Cardiac muscle cell (in vitro differentiated cells and primary cell): ENCODE measurements at places on chromosomes 6 and 20. TPM values are rescaled to one million over a fixed set of nuclear protein-coding genes. Genes with fewer than 3 reads are reported as not detected.

GRCh38 chr6:35470663-35471120, 2.5 kb downstream of the RPL10A start:
- no peak overlapping the region for H3K4me3 ChIP-seq
- H3K4me1 ChIP-seq: peaks cover 16% of the 10 kb centered on the region
- H3K27me3 ChIP-seq: no peaks in the 10 kb centered on the region

GRCh38 chr6:155635416-155635815, 179.8 kb upstream of the NOX3 start:
- no peaks in the 10 kb centered on the region for H3K36me3 ChIP-seq
- no peak overlapping the region for H3K27ac ChIP-seq
- no peaks in the 10 kb centered on the region for H3K4me1 ChIP-seq
- no peaks in the 10 kb centered on the region for H3K27me3 ChIP-seq
- no peak for DNase-seq

- no peak for DNase-seq
- no peak overlapping the region for H3K27ac ChIP-seq
- H3K4me1 ChIP-seq: peaks cover 7% of the 10 kb centered on the region
- H3K4me3 ChIP-seq: no peak overlapping the region
- no peaks in the 10 kb centered on the region for H3K36me3 ChIP-seq
Measured at GRCh38 chr6:8855411-8855810, 420.1 kb upstream of the SLC35B3 start.

DNA sequence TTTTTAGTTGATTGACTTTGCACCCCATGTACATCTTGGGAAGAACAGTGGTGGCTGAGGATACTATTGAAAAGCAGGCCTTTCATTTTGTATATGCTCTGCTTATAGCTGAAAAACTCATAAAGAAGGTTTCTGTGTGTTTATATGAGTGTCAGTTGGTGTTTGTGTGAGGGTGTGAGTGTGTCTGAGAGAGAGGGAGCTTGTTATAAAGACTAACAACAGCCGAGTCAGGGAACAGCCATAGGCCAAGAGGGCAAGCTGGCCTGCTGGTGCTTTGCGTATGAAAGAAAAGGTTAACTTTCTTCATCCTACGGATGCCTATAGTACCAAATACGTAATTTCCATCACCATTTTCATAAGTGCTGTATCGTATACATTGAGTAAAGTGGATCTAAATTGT, 88.3 kb downstream of the MTHFD1L start:
- no peak for DNase-seq
- no peak overlapping the region for H3K27ac ChIP-seq
- H3K27me3 ChIP-seq: no peaks in the 10 kb centered on the region

- no peak for DNase-seq
- H3K4me1 ChIP-seq: no peaks in the 10 kb centered on the region
- no peaks in the 10 kb centered on the region for H3K27me3 ChIP-seq
- no peak overlapping the region for H3K27ac ChIP-seq
- no peaks in the 10 kb centered on the region for H3K36me3 ChIP-seq
Measured at GRCh38 chr6:120254651-120255050, 905.1 kb upstream of the MAN1A1 start.

DNA sequence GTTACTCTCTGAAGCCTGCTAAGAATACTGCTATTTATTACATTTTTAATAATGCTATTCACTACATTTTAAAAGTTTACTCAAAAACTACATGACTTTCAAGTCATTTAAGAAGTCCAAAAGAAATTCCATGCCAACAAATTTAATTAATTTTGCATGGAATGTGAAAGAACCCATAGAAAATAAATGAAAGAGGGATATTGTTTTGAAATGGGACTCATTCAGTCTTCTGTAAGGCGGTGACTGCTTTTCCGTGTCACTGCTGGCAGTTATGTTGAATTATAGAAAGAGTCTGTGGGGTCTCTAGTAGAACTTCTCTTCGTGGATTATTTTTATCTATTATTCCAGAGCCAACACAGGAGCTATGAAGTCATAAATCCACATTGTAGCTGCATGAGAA, 211.2 kb downstream of the LAMA2 start:
- no peaks in the 10 kb centered on the region for H3K36me3 ChIP-seq
- no peak overlapping the region for H3K4me3 ChIP-seq
- H3K27me3 ChIP-seq: no peaks in the 10 kb centered on the region
- H3K27ac ChIP-seq: no peak overlapping the region

Gene GGTLC1
- not detected in 2 replicates for total RNA-seq

- no peak for DNase-seq
- H3K27ac ChIP-seq: no peak overlapping the region
- H3K4me1 ChIP-seq: no peaks in the 10 kb centered on the region
- no peaks in the 10 kb centered on the region for H3K36me3 ChIP-seq
Measured at GRCh38 chr6:29816030-29816429, 11.6 kb upstream of the HLA-G start.

- H3K27ac ChIP-seq: no peak overlapping the region
- H3K36me3 ChIP-seq: no peaks in the 10 kb centered on the region
- no peak overlapping the region for H3K4me3 ChIP-seq
Measured at GRCh38 chr20:52867305-52867704, 104.9 kb upstream of the TSHZ2 start.

Gene RWDD2A
- 5.6 and 5.9 TPM in 2 replicates for total RNA-seq

DNA sequence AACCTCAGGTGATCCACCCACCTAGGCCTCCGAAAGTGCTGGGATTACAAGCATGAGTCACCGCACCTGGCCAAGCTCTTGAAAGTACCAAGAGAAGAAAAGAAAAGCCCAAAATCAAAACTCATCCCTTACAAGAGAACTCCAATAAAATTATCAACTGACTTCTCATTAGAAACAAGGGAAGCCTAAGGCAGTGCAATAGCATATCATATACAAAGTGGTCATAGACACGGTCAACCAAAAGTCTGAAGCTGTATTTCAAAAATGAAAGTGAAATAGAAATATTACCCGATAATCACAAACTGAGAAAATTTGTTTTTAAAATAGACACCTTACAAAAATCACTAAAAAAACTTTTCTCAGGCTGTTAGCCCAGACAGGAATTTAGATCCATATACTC, 1321.1 kb upstream of the GJE1 start:
- H3K27me3 ChIP-seq: no peaks in the 10 kb centered on the region
- no peak overlapping the region for H3K27ac ChIP-seq
- no peak overlapping the region for H3K4me3 ChIP-seq
- H3K36me3 ChIP-seq: no peaks in the 10 kb centered on the region

GRCh38 chr6:73309785-73310502, 44.1 kb downstream of the DPPA5 start:
- peak; percentile 69 for DNase-seq
- H3K36me3 ChIP-seq: no peaks in the 10 kb centered on the region
- no peaks in the 10 kb centered on the region for H3K27me3 ChIP-seq
- no peak overlapping the region for H3K27ac ChIP-seq

DNA sequence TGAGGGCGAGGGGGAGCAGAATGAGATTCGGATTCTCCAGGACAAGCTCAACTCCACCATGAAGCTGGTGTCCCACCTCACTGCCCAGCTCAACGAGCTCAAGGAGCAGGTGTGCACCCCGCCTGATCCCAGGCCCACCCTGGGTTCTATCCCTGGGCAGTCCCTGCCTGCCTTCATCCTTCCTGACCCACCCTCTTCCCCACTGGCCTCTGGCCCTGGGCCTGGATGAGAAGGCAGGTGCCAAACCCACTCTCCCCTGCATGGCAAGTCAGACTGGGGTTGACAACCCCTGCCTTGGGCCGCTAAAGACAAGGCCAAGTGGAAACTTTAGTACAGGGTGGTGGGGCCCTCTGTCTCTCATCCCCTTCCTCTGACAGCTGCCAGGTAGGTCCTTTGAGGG, 16.5 kb downstream of the UQCC2 start:
- no peaks in the 10 kb centered on the region for H3K27me3 ChIP-seq
- DNase-seq: no peak
- H3K4me3 ChIP-seq: no peak overlapping the region
- H3K4me1 ChIP-seq: peaks cover 51% of the 10 kb centered on the region
- H3K27ac ChIP-seq: peak overlapping the region; percentile 91
- no peaks in the 10 kb centered on the region for H3K36me3 ChIP-seq

DNA sequence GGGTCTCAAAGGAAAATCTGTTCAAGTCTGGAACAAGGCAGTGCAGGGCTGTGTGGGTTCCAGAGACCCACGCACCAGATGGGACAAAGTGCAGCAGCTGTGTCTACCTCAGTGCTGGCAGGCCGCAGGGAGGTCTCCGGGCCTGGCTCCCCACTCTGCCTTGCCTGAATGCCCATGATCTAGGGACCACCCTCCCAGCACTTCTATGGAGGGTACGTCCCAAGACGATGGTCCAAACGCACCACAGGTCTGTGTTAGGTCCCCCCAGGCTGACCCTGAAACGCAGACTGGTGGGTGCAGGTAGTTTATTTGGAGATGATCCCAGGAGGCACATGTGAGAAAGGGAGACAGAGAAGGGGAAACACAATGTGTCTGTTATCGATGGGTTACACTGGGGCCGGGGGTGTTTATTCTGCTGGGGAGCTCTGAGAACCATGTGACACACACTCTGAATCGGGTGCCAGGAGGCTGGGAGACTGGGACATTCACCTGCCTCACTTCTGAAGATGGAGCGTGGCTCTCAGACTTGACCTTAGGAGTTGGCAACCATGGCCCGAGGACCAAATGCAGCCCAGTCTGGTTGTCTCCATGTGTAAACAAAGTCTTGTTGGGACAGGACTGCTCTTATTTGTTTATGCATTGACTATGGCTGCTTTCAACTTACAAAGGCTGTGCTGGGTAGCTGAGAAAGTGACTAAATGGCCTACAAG, 21.7 kb downstream of the CST9L start:
- H3K4me1 ChIP-seq: no peaks in the 10 kb centered on the region
- H3K4me3 ChIP-seq: no peak overlapping the region
- no peak overlapping the region for H3K27ac ChIP-seq
- no peaks in the 10 kb centered on the region for H3K36me3 ChIP-seq

Gene CTCFL
- 0.09 TPM in 1 of 2 replicates, not detected in the other for total RNA-seq

DNA sequence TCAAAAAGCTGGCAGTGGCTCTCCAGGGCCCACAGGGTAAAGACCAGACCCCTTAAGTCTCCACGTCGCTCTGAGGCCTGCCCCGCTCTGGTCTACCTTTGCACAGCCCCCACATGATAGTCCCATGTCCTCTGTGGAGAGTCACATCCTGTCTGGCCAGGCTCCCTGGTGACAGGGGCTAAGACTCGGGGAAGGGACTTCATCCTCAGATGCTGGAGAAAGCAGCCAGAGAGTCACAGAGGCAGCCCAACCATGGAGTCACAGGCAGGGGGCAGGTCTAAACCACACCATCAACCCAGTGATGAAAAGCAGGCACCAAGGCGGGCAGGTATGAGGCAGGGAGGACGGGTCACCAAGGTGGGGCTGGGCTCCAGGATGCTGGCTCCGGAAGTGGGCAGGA, 62.2 kb downstream of the SLC22A23 start:
- no peak overlapping the region for H3K27ac ChIP-seq
- no peaks in the 10 kb centered on the region for H3K36me3 ChIP-seq
- H3K27me3 ChIP-seq: no peaks in the 10 kb centered on the region
- H3K4me1 ChIP-seq: peaks cover 14% of the 10 kb centered on the region
- H3K4me3 ChIP-seq: no peak overlapping the region

Gene PAX1
- total RNA-seq: not detected in 2 replicates

DNA sequence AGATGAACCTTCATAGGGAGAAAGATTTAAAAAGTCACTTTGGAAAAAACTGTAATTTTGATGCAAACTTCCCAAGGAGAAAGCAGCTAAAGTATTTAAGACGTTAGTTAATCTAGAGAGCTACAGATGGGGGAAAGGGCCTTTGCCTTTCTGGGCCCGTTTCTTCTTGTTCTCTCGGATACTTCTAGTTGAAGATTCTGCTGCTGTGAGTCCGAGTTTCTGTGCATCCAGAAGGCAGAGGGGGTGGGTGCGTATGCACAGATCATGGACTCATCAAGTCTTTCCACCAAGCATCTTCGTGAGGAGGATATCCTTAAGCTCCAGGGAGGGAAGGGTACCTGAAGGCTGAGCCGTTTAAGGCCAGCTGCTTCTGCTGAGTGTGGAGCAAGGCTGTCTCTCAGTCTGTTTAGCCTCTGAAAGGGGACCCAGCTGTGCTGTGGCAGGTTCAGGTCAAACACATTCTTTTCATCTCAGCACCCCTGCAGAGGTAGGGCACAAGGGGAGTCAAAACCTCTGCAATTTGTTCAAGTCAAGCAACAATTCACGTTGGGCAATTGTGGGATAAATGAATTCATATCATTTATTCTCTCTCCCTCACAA, 4.3 kb downstream of the LAMP5 start:
- H3K4me1 ChIP-seq: peaks cover 13% of the 10 kb centered on the region
- no peak overlapping the region for H3K4me3 ChIP-seq
- peaks cover 80% of the 10 kb centered on the region for H3K27me3 ChIP-seq
- DNase-seq: no peak

Gene NMBR
- total RNA-seq: 0.15 TPM in 1 of 2 replicates, not detected in the other

Gene PAK5
- 0.06 and 0.11 TPM in 2 replicates for total RNA-seq

- H3K27ac ChIP-seq: no peak overlapping the region
- H3K4me1 ChIP-seq: no peaks in the 10 kb centered on the region
- DNase-seq: no peak
- no peak overlapping the region for H3K4me3 ChIP-seq
- peaks cover 17% of the 10 kb centered on the region for H3K36me3 ChIP-seq
Measured at GRCh38 chr6:42251500-42251899, 33.8 kb upstream of the MRPS10 start.

- no peak overlapping the region for H3K27ac ChIP-seq
- no peak for DNase-seq
- H3K4me3 ChIP-seq: no peak overlapping the region
- H3K4me1 ChIP-seq: no peaks in the 10 kb centered on the region
Measured at GRCh38 chr6:150028799-150029198, 3.5 kb upstream of the RAET1L start.
